ENCODE measurements at places on chromosomes 5 and 9. TPM values are rescaled to one million over a fixed set of nuclear protein-coding genes. Genes with fewer than 3 reads are reported as not detected.

The CD274 gene
- total RNA-seq: 5.4 TPM

The PLCXD3 gene
- 4.5 TPM for total RNA-seq

The PCDHGB7 gene
- total RNA-seq: 11.7 TPM

The MYMK gene
- not detected for total RNA-seq

The SLC6A19 gene
- not detected for total RNA-seq

The PTPA gene
- 143 TPM for total RNA-seq

The GNAQ gene
- total RNA-seq: 85.8 TPM

The MLANA gene
- total RNA-seq: not detected

The FBXL7 gene
- 12.3 TPM for total RNA-seq

The C5orf58 gene
- not detected for total RNA-seq

The FOXD4L4 gene
- total RNA-seq: 0.47 TPM
